ENCODE measurements at places on chromosomes 7 and 10. TPM values are rescaled to one million over a fixed set of nuclear protein-coding genes. Genes with fewer than 3 reads are reported as not detected.

GRCh38 chr10:59096631-59097030 lies 79.8 kb upstream of the PHYHIPL start:
- DNase-seq = no peak

GRCh38 chr7:17822547-17823173 lies 117.6 kb downstream of the SNX13 start:
- DNase-seq = no peak

GRCh38 chr7:105637755-105638154 lies 56.5 kb upstream of the EFCAB10 start:
- no peak for DNase-seq

- DNase-seq = no peak
Measured at GRCh38 chr7:47085491-47086275, 496.2 kb downstream of the TNS3 start.

Gene UTF1
- total RNA-seq = not detected

Gene GATAD1
- 25.8 TPM for total RNA-seq

Gene TDRD1
- not detected for total RNA-seq

Gene TRIM74
- total RNA-seq = not detected

All from H4 (cell line).